ENCODE measurements at places on chromosomes 6 and 20. TPM values are rescaled to one million over a fixed set of nuclear protein-coding genes. Genes with fewer than 3 reads are reported as not detected.

FOXC1 gene
- 5.4 TPM for total RNA-seq

ULBP1 gene
- total RNA-seq, result 2.1 TPM

DEFB123 gene
- total RNA-seq, result not detected

ZCCHC3 gene
- 25.1 TPM for total RNA-seq

SIRPB2 gene
- total RNA-seq, result not detected

WTAP gene
- total RNA-seq, result 52.9 TPM

DCDC2 gene
- not detected for total RNA-seq

POPDC3 gene
- 26.6 TPM for total RNA-seq

CST5 gene
- not detected for total RNA-seq

CNR1 gene
- total RNA-seq, result 8.3 TPM

SMLR1 gene
- total RNA-seq, result not detected

HLA-DOB gene
- 2.2 TPM for total RNA-seq

BMP6 gene
- total RNA-seq, result 2.3 TPM

MED23 gene
- 13.2 TPM for total RNA-seq

MRPL14 gene
- total RNA-seq, result 25.7 TPM

RFX6 gene
- total RNA-seq, result not detected

GJA10 gene
- not detected for total RNA-seq

TCF15 gene
- not detected for total RNA-seq

POU3F2 gene
- total RNA-seq, result not detected

GRM1 gene
- total RNA-seq, result not detected

Measured in pericardium fibroblast (primary cell).